ENCODE measurements at places on chromosomes 11 and 22.

GRCh38 chr22:42272431-42272999, 2.1 kb upstream of the TCF20 start:
- DNase-seq: no peak

GRCh38 chr11:24589064-24589463, 92.2 kb downstream of the LUZP2 start:
- no peak for DNase-seq

DNA sequence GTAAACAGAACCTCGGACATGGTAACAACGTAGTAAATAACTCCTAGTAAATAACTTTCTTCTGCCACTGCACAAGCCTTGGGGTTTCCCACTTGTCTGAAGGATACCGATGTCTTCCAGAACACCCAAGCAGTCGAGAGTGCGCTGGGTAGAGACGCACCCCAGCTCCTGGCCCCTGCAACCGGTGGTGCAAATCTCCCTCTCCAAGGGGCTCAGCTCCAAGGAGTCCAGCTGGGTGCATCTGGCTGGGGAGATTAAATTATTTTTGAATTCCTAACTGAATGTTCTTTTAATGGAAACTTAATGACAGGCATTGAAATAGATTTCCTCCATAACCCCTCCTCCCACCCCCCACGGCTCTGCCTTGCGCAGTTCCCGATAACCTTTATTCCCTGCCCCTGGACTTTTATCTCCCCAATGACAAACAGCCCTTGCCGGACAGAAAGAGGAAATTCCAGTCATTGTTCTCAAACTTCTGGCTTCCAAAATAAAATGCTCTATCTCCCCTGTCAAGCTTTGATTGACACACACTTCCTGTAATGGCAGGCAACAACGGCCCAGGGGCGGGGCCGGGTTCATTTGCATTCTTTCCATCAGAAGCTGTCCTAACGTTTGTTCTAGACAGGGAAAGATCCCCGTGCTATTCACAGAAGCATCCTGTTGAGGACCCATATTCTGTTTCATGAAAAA, 31.2 kb downstream of the KCNJ1 start:
- peak; percentile 33 for DNase-seq

- no peak for DNase-seq
Observed at GRCh38 chr11:68775951-68776388, 24.6 kb upstream of the TESMIN start.

GRCh38 chr11:19525276-19525675, 187.4 kb upstream of the NAV2 start:
- DNase-seq: no peak

DNA sequence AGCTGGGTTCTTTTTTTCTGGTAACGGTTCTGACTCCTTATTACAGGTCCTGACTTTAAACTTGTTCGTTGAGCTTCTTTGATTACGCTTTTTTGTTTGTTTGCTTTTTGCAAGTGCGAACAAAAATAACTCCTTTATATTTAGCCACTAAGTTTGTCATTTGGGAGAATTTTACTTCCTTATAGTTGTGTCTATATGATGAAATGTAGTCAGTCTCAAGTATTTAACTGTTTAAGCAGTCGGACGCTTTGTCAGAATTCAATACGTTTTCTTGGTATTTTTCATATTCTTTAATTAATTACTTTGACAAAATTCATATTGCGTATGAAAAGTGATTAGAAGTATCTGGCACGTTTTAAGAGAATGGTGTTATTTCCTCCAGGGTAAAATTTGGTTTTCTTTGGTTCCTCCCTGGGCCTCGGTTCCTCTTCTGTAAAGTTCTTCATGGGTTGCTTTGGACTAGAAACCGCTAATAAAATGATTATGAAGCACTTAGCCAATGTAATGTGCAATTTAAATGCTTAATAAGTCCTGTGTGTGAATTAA, 1.3 kb downstream of the CBL start:
- DNase-seq: no peak

DNA sequence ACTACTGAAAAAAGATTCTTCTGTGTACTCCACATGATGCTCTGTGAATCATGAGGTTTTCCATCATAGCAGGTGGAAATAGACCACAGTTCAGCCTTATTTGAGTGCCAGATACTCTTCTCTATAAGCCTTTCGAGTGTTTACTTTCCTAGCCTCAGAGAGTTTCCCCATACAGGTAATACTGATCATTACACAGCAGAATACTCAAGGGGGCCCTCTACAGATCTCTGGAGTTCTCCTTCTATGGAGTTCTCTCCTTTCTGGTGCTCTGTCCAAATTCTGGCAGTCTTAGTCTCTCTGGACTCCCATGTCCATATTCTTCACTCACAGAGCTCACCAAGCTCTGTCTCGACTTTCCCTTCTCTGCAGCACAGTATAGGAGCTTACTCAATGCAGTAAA, 175.7 kb upstream of the CARD18 start:
- no peak for DNase-seq

GRCh38 chr11:106959800-106960199, 58.5 kb downstream of the GUCY1A2 start:
- peak; percentile 81 for DNase-seq

DNA sequence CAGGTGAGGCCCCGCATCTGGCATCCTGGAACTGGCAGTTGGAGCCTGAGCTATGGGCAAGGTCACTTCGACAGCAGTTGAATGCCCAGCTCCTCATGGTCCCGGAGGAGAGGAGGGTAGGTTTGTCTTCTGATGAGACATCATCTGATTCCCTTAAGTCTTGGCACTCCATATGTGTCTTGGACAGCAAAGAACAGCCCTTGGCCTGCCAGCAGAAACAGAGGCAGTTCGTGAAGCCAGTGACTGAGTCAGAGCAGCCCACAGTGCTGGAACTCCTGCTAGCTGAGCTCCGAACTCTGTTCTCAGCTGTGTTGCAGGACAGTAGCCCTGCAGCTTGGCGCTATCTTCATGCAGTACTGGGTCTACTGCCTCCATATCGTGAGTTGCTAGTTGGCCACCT, 1.0 kb downstream of the DNHD1 start:
- DNase-seq: no peak

- no peak for DNase-seq
Observed at GRCh38 chr11:113895367-113896155, 9.0 kb upstream of the HTR3B start.

DNA sequence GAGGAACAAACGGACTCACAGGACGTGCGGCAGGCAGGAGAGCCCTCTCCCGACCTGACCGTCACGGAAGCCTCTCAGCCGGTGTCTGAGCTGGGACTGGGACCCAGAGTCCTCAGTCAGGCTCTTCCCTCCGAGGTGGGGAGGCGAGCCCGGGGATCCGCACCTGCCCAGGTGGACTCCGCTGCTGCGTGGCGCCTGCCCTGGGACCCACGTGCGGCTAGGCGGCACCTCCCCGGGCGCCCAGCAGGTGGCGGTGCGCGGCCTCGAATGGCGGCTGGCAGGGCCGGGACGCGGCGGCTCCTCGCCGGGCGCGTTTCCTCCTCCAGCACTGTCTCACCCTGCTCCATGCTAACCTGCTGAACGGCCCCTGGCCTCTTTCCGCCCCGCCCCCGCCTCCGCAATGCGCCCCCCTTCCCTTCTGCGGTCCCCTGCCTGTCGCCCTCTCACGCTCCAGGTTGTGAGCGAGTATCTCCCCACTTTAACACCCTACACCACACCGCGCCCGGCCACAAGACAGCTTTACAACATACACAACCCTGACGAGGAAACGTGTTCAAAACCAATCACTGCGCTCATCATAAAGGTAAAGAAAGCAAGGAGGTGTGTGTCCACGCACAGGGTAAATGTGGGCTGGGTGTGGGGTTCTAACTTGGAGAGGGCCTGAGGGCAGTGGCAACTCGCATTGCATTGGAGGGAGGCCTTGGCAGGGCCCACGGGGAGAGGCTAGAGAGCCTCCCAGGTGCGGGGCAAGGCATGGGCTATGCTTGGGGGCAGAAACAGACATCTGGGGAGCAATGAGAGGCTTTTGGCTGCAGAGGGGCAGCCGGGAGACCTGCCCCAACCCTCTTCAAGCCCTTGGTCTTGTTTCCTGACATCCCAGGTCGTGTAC, 25.9 kb upstream of the ATXN10 start:
- DNase-seq: peak; percentile 52

DNA sequence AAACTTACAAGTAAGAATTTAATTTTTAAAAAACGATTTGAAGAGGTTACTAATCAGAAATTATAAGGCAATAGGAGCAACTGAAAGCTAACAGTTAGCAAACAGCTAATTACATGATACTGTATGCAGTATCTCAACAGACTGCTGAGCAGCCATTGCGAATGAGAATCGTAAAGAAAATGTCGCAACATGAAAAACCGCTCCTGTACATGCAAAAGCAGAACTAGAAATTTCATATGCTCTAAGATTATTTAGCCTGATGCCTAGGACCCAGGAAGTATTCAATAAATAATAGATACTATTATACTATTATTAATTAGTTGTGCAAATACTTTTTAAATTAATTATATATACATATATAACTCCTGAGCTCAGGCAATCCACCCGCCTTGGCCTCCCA, 48.7 kb upstream of the EP300 start:
- no peak for DNase-seq

- DNase-seq: peak; percentile 43
Observed at GRCh38 chr22:25111579-25112517, 87.8 kb upstream of the CRYBB3 start.

DNA sequence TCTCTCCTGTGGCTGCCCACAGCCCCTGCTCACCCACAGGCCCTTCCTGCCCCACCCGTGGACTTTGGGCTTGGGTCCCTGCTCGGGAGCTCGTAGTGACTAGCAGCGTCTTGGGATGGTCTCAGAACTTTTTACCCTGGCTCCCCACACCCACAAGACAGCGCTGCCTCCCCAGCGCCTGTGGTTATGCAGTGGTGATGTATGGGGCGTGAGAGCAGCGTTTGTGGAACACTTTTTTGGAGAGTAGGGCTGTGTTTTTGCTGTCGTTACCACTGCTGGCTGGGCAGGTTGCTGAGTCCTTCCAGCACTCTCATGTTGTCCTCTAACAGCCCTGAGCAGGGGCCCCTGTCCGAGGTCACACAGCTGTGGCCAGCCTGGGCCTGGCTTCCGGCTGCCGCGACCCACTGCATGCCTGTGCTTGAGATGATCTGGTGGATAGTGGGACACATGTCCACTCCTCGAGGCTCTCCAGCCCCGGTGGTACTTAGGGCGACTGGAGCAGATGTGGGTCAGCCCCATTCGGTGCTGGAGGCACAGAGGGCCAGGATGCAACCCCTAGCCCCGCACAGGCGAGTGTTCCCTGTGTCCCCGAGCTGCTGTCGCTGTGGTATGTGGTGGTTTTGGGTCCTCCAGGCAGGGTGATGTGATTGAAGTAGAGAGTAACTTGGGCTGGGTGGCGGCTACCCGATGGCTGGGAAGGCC, 7.1 kb upstream of the GRAMD4 start:
- DNase-seq: no peak

- DNase-seq: no peak
Observed at GRCh38 chr22:25569983-25570382, 5.5 kb downstream of the GRK3 start.

GRCh38 chr11:27421819-27422494, 50.6 kb downstream of the LGR4 start:
- DNase-seq: no peak

DNA sequence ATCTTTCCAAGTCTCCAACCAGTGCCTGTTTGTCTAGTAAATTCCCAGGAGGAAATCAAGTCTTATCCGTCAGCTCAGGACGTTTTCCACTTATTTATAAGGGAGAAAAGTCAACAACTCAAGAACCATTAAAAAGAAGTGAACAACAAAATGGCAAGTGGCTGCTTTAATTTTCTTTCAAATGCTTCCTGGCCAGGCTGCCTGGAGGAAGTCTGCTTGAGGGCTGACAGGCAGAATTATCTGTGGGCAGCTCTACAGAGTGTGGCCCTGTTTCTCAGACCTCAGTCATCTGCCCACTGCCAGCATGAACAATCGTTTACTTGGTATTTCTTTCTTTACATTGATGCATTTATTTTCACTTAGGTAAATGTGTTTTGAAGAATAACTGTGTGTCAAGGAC, 281.9 kb upstream of the ISX start:
- peak; percentile 11 for DNase-seq

- DNase-seq: no peak
Observed at GRCh38 chr11:16030664-16031063, 325.7 kb downstream of the SOX6 start.

DNA sequence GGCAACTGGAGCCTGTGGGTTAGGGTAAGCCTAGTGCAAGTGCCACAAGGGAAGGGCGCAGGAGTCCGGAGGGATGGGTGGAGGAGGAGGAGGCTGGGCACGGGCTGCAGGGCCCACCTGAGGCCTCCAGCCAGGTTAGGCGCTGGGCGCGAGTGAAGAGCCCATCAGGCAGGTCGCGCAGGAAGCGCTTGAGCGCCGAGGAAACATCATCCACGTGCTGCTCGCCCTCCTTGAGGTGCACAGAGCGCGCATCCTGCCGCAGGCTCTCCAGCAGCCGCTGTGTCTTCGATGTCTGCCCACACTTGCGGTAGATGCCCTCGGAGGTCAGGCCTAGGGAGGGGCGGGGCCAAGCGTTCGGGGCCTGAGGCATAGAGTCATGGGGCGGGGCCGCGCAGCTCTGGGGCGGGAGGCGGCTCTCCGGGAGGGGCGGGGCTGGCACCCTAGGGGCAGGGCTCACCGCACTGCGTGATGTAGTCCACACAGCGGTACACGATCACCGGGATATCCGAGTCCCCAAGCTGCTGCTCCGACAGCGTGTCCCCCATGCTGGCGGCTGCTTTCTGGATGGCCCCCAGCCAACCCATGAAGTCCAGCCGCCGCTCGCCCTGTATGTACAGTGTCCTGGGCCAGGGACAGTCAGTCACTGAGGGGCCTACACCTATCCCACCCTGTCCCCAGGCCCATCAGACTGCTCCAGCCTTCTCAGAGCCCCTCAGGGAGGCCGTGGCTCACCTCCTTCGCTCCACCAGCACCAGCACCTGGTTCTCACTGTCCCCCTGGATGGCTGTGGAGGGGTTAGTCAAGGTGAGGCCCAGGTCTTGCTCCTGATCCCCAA, 22.9 kb upstream of the PDE2A start:
- no peak for DNase-seq

DNA sequence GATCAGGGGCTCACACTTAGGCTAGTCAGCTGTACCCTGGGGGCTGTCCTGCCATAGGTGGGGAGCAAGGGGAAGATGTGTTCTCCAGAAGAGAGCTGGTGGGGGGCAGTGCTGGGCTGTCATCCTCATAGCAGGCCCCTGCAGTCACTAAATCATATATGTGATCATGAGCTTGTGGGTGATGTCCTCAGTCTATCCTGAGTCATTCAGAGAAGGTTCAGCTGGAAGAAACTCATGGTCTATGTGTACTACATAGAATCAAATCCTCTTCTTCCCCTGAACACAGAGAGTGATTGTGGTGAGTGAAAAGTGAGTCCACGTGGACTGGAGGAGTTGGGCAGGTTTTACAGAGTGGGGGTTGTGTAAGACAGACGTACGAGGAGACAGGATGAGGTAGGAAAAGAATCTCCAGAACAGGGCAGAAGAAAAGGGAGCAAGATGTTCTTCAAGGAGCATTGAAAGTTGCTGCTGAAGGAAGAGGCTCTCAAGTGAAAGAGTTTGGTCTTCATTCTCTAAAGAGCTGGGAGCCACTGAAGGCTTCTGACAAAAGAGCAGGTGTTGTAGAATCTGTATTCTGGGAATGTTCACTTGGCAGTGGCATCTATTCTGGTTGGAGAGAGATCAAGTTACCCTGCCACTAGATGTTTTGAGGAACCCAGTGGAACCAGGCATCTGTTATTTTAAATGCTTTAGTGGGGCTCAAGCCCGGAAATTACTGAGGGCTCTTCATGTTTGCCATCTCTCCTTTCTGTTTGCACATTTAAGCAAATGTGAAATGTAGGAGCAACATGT, 68.9 kb downstream of the C22orf31 start:
- DNase-seq: no peak

Data from umbilical cord (tissue), 2 donors.